ENCODE measurements at places on chromosomes 2 and 18.

GRCh38 chr18:72727038-72727655 is 140.6 kb downstream of the NETO1 start:
- no peak for DNase-seq

- DNase-seq: no peak
Observed at GRCh38 chr2:36146765-36147164, 208.8 kb upstream of the CRIM1 start.

- no peak for DNase-seq
Observed at GRCh38 chr2:26772064-26773001, 8.2 kb downstream of the SLC35F6 start.

- no peak for DNase-seq
Observed at GRCh38 chr2:68420254-68420910, 46.7 kb downstream of the FBXO48 start.

GRCh38 chr2:108217211-108217610 is 22.6 kb upstream of the SULT1C3 start:
- no peak for DNase-seq

DNA sequence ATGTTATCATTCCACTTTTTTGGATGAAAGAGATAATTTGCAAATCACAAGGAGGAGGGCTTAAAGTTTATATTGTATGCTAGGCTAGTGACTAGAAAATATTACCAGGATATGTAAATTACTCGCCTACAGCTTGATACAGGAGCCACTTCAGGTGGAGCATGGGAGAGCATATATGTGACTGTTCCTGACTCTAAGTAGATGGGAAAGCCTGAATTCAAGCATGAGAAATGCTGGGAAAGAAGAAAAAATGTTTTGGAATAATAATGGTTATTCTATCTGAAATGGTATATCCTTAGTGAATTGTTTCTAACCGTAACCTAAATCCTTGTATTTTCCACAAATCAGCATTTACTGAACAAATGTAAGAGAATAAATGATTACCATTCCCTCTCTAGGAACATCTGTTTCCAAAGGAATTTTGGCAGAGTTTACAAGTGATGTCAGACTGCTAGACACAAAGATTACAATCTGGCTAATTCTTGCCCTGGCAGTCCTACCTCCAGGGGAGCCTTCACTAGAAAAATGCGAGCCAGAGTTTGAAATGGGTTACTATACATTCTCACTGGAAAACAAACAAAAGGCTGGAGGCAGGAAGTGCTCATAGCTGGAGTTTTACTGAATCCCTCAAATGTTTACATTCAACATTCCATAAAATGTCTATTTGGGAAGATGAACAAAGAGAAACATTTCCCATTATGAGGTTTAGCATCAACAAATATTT is 129.4 kb upstream of the MAPRE2 start:
- no peak for DNase-seq

GRCh38 chr2:1414121-1414520 is 858 bp downstream of the TPO start:
- DNase-seq: no peak

GRCh38 chr2:51624995-51625394 is 593.1 kb upstream of the NRXN1 start:
- DNase-seq: no peak

- no peak for DNase-seq
Observed at GRCh38 chr2:232376260-232376659, 2.3 kb upstream of the ALPP start.

DNA sequence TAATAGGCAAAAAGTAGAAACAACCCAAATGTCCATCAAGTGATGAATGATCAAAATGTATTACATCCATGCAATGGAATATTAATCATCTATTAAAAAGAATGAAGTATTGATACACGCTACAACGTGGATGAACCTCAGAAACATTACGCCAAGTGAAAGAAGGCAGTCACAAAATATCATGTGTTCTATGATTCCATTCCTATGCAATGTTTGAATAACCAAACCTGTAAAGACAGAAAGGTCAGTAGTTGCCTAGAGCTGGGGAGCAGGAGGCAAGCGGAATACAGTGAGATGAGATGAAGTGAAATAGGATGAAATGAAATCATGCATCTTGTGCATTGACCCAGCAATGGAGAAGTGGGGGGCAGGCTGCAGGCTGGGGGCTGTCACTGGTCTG is 17.9 kb upstream of the COL6A3 start:
- DNase-seq: no peak

GRCh38 chr2:100029460-100029859 is 112.9 kb downstream of the AFF3 start:
- no peak for DNase-seq

GRCh38 chr2:119049968-119050704 is 108.1 kb downstream of the MARCO start:
- no peak for DNase-seq

DNA sequence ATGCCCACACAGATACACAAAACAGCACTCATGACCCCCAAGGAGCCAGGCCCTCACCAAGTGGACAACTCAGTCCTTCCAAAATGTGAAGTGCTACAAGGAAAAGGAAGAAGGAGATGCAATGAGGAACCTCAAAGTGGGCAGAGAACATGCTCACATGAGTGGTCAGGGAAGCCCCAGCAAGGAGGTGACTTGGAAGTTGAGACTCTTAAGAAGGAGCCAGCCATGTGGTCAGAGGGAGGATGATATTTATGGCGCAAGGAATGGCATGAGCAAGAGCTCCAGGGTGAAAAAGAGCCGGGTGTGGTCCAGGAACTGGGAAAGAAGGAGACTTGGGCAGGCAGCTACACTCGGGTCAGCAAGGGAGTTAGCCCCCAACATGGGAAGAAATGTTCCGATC is 30.0 kb upstream of the KLHL29 start:
- no peak for DNase-seq

DNA sequence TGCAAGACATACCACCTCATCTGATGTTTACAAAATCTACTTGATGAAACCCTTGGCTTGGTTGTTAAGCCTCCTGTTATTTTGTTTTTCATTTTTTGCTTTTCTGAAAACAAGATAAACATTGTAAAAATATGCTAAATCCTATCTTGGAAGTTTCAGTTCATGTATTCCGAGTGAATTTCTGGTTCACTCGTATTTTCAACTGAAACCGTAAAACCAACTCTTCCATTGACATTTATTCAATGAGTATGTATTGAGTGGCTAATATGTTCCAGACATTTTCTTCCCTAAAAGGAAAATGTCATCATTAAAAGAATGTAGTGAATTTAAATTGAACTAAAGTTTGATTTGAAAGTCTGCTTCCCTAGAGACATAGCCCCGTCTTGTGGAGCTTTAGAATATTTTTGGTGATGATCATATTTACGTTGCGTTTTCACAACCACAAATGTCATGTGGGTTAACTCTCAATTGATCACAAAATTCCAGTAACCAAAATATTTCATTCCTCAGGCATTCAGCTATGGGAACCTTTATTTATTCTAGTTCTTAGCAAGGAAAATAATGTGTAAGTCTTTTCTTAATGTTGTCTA is 204.2 kb downstream of the MBD2 start:
- no peak for DNase-seq

DNA sequence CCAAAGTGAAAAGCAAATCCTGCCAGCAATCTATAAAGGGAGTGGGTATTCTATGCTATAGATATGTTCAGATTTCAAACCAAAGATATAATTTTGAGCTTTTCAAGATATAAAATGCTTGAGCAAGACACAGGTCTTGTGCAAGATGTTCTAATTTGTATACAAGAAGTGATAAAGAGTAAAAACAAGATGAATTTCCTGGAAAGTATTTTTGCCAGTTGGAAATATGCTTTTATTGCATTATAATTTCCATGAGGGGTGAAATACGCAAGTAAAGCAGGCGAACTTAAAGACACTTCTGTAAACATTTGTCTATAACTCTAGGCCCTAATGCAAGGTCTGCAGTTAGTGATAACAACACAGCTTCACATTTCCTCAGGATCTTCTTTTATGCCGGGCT is 640.5 kb downstream of the TMEM182 start:
- no peak for DNase-seq

DNA sequence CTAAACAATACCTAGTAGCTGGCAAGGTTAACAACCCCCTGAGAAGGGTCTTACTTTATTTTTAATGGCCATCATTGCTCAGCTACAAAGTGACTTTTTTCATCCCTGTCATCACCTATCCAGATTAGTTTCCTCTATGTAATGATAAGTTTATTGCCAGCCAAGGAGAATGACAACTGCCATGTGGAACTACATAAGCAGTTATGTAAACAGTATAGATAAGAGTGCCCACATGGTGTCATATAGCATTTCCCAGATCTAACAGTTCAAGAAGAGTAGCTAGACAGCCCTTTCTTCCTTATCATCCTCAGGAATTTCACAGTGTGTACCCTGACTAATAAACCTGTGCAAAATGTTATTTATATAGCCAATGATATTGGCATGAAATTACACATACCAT is 240.2 kb upstream of the PIK3C3 start:
- no peak for DNase-seq

All from stimulated activated CD8-positive, alpha-beta memory T cell treated with anti-CD3 and anti-CD28 coated beads, Interleukin-4, amount 100 ng/mL, for 1 hour (primary cell).